ENCODE measurements at places on chromosomes 16 and 17.
A peak's percentile ranks its signal among the peaks of the same experiment; 100 is the strongest.

DNA sequence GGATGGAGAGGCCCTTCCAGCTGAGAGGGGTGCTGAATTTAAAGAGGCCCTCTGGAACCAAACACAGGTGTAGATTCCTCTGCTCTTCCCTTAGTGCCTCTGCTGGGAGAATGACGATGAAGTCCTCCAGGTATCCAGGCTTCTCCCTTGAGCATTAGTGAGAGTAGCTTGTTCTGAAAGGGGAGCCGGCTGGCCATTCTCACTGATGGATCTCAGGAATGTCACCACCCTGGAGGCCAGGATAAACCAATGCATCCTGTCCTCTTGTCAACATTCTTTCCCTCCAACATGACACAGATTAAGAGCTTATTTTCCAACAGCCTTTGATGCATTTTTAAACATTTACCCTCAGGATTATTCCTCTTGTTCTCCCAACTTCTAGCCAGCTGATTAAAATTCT, 325.5 kb downstream of the CA10 start:
- DNase-seq = no peak

- DNase-seq = no peak
These were observed 2.7 kb downstream of the C16orf89 start for GRCh38 chr16:5062790-5063765.

GRCh38 chr16:76854234-76854633, 336.8 kb upstream of the MON1B start:
- DNase-seq = no peak

- no peak for DNase-seq
These were observed 2.5 kb upstream of the ZNF423 start for GRCh38 chr16:49858200-49859124.

DNA sequence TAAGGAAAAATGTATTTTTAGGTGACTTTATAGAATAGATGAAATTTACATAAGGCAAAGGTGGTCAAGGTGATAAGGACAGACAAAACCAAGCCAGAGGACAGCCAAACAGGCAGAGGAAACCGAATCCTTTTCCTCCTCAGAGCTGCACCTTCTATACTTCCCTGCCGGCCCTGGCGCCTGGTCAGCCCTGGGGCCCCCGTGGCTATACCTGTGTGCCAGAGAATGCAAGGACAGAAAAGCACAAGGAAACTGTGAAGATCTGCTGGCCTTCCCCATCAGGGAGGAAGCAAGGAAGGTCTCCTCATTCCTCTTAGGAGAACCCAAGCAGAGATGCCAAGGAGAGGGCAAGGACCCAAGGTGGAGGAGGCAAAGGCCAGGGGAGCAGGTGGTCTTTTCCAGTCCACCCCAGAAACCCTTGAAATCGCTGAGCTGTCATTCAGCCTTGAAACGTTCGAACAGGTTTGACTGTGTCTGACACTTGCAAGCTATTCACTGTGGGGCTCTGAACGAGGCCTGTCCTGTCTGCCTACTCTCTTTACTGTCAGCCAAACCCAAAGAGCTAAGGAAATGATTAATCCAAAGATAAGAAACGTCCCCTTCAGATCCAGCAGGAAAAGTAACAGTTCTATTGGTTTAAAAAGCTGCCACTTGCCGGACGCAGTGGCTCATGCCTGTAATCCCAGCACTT, 114.4 kb downstream of the XYLT1 start:
- no peak for DNase-seq

DNA sequence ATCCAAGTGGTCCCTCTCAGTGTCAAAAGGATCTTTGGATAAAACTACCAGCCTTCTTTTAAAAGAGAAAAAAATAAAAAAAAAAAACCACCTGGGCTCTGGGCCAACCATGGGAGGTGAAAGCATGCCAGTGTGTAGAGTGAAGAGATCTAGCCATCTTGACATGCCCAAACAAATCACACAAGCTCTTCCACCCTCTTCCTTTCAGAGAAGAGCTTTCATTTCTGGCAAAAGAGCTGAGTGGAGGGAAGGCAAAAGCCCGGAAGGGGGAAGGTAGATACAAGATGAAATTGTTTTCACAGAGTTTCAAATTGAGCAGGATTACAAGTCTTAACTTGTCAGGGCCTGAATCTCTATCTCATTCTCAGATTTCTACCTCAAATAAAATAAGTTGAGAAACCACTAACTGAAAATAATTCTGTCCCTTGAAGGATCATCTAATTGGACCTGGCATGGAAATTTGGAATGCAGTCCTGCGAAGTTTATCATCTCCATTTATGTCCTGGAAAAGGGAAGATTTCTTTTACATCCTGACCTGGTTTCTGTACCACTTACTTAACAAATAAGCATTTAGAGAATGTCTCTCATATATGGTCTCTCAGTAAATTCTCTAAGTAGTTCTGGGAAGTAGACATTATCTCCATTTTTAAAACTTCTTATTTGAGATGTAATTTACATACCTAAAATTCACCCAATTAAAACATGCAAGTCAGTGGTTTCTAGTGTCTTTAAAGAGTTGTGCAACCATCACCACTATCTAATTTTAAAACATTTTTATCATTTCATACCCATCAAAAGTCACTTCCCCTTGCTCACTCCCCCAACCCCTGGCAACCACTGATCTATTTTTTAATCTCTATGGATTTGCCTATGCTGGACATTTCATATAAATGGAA, 93.7 kb downstream of the TANGO6 start:
- DNase-seq = no peak

- DNase-seq = peak; percentile 36
These were observed 33.3 kb downstream of the PLCD3 start for GRCh38 chr17:45098869-45099616.

- no peak for DNase-seq
These were observed 44.7 kb downstream of the ZNF18 start for GRCh38 chr17:11952610-11953009.

GRCh38 chr17:49217651-49218413, 7.3 kb downstream of the ABI3 start:
- peak; percentile 47 for DNase-seq

GRCh38 chr17:62866471-62866870, 58.4 kb upstream of the MARCHF10 start:
- DNase-seq = no peak

- DNase-seq = peak; percentile 15
These were observed 3.2 kb upstream of the PER1 start for GRCh38 chr17:8155231-8155995.

DNA sequence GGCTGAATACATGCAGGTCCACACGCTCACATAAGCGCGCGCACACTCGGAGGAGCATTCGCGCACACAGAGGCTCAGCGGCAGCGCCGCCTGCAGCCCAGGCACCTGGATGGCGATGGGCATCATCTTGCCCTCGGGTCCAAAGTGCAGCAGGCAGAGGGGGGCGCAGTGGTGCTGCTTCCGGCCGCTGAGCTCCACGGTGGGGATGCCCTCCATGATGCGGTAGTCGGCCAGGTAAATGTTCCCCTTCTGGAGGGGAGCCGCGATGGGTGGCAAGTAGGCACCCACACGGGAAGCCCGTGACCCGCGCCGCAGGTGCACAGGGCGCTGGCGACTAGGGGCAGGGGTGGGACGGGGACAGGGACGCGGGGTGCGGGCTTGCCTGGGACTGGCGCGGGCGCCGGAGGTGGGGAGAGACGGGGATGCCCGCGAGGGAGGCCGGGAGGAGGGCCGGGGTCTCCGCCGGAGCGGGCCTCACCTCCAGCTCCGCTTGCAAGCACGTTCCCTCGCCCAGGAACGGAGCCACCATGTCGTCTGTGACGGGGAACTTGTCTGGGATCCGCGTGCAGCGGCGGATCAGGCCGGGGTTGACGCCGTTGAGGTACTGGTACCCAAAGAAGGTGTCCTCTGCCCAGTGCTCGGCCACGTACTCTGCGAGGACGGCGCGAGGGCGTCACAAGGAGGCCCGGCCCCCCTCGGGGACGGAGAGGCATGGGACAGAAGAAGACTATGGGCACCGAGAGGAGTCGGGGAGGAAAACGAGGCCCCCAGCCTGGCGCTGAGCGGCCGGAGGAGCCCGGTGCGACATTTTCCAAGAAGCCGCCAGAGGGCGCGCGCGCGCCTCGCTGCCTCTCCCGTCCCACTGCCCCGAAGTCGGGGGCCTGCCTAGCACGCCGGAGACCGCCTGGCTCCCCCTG, 8.0 kb downstream of the ALOX12B start:
- peak; percentile 67 for DNase-seq

- DNase-seq = no peak
These were observed 16.7 kb downstream of the HSD11B2 start for GRCh38 chr16:67447508-67448076.

- DNase-seq = no peak
These were observed 117.2 kb downstream of the GRIN2A start for GRCh38 chr16:10065019-10065418.

- no peak for DNase-seq
These were observed 8.5 kb downstream of the ITGA3 start for GRCh38 chr17:50064253-50065001.

GRCh38 chr16:53605831-53606400, 97.7 kb downstream of the RPGRIP1L start:
- no peak for DNase-seq

GRCh38 chr16:31532896-31533295, 5.2 kb downstream of the AHSP start:
- no peak for DNase-seq

All from T-helper 17 cell (primary cell).